ENCODE measurements at places on chromosomes 4 and X. TPM values are rescaled to one million over a fixed set of nuclear protein-coding genes. Genes with fewer than 3 reads are reported as not detected.

DNA sequence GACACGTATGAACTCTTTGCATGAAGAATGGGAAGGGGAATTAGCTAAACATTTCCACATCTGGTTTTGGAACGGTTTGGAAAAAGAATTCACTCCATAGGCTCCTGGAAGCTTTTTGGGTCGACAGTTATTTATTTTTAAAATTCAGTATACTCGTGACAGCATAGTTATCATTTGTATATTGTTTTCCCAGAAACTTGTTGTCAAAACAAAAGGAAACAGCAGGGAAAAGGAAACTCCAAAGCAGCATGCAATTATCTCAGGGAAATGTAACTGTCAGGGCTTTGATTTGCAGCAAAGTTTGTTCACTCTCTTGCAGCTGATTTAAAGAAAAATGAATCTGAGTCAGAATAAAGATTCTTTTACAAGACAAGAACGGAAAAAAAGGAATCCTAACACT is 86.5 kb downstream of the PLAC1 start:
- DNase-seq, result no peak

DNA sequence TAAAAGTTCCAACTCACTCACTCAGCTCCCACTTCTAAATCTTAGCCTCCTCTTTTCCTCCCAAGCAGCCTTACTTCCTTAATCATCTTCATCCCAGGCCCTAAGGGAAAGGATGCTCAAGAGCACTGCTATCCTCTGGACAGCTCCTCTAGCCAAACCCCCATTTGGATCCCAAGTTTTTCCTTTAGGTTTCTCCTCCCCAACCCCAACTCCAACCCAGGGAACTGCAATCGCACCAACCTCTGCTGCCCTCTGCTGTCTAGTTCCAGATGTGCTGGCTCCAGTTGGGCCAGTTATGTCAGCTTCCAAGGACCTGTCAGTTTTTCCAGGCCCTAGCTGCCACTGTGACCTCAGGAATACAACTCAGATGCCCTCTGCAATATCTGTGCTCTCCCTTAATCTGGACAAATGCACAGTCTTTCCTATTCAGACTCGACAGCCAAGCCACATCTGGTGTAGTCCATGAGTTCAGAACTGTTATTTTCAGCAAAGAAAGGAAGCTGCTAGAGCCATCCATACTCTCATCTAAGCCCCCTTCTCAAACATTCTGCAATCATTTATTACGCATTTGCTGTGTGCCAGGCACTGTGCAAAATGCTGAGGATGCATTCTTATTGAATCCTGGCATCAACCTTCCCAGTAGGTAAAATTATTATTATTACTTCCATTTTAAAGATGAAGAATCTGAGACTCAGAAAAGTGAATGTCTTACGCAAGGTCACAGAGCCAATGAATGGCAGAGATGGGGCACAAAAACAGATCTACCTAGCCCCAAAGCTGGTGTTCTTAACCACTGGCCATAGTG is 12.3 kb upstream of the XPNPEP2 start:
- DNase-seq, result peak; percentile 57

GRCh38 chrX:49282647-49283011 is 13.0 kb downstream of the PPP1R3F start:
- DNase-seq, result no peak

DNA sequence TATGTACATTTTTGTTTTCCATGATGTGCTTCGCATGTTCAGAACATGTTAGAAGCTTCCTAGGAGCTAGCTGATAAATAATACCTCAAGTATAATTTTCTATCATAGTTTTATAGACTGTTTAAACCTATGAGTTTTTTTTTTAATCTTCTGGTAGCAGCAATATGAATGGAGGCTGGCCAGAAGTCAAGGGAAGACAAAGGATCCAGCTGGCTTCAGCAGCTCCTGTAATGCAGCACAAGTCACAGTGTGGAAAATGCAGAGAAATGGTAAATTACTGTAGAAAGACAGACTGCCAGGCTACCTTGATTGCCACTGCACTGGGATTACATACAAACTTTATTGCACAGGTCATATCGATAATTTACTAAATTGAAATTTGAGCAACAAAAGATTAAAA is 537.9 kb downstream of the IQCM start:
- no peak for DNase-seq

- DNase-seq, result no peak
Measured at GRCh38 chr4:138259824-138260223, 17.7 kb upstream of the SLC7A11 start.

DNA sequence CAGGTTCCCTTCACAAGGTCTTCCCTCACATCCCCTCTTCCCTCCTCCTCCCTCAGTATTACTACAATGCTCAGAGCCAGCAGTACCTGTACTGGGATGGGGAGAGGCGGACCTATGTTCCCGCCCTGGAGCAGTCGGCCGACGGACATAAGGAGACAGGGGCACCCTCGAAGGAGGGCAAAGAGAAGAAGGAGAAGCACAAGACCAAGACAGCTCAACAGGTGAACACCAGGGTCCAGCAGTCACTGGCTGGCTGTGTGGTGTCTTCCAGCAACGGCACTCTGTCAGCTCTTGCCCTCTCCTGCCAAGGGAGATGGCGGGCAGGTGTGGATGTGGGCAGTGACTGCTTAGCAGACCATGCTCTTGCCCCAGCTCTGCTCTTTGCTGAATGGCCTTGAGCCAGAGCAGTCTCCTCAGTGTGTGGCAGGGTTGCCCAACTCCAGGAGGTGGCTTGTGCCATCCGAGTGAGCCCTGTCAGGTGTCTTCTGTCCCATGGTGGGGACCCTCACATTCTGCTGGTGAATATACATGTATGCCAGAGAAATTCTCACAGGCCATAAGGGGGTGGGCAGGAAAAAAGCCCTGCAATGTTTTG is 11.4 kb upstream of the UBA1 start:
- DNase-seq, result no peak

- no peak for DNase-seq
Measured at GRCh38 chrX:56785442-56785841, 56.4 kb downstream of the NBDY start.

- DNase-seq, result no peak
Measured at GRCh38 chrX:84666086-84666485, 163.8 kb upstream of the HDX start.

DNA sequence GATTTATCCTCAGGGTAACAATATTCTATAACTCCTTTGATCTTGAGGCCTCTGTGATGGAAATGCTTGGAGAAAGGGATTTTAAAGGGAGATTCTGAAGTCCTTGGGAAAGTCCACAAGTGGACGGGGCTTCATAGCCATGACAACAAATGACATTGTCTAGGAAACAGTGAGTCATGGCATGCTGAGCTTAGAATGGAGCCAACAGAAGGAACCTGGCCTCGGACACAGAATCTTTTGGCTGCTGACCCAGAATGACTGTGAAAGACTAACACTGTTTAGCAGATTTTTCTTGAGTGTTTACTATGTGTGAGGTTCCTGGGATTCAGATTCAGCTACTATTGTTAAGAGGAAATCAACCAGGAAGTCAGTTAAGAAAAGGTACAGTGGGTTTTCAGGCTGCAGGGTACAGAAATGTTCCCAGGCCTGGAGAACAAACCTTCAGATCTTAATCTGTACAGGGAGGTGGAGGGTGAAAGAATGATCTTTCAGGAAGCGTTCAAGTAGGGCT is 18.1 kb upstream of the CXCL2 start:
- DNase-seq, result no peak

DNA sequence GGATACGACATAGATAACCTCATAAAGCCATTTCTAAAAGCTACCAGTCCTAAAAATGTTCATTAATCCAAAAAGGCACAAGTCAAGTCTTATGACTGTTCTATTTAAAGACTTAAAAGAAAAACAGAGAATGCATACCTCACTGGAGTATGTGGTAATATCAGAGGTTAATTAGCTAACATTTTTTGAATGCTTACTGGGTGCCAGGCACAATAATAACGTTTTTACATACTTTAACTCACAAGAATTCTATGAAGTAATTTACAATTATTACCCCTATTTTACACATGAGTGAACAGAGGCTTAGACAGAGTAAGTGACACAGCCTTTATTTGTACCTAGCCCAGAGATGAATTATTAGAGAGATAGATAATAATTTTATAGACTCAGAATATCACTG is 207.5 kb downstream of the PDGFC start:
- no peak for DNase-seq

DNA sequence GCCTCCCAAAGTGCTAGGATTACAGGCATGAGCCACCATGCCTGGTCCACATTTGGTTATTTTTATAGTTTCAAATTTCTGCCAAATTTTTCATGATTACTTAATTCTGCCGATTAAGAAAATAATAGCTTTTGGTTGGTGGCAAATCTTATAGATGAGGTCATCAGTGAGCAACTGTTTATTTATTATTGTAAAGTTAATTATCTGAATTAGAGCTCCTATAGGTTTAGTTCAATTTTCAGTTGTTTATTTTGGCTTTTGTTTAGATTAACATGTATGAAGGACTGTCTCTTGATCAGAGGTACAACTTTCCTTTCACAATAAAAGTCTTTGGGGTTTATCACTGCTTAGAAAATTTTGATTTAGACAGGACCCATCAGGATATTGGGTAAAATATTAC is 262.2 kb downstream of the SLC7A11 start:
- DNase-seq, result no peak

DNA sequence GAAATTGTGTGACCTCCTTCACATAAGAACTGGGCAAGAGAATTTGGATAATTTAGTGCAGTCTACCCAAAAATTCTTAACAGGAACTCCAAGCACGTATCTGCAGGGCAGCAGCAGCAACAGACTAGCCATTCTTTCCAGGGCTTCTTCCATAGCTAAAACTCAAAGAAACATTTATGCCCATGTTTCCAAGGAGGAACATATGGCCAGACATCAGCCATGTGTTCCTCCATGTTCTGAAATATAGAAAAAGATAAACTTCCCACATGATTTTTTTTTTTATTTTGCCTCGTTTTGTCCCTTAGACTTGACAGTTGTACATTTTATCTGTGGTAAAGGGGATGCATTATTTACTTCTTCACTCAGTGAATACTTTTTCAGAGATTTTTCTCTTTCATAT is 27.6 kb upstream of the CYBB start:
- no peak for DNase-seq

GRCh38 chrX:151153086-151153485 is 23.3 kb upstream of the GPR50 start:
- no peak for DNase-seq

Gene CLTRN
- 6.9 TPM for polyA plus RNA-seq

Gene MTTP
- polyA plus RNA-seq, result 58.4 TPM

Gene CMC4
- 15.9 TPM for polyA plus RNA-seq

Gene ARMCX4
- polyA plus RNA-seq, result 1.9 TPM

Gene CHRDL1
- polyA plus RNA-seq, result 1.2 TPM

Gene UGT2B11
- 3.3 TPM for polyA plus RNA-seq

Gene SPANXN3
- not detected for polyA plus RNA-seq

All from liver (tissue), 10 donors.